HCT116 (cell line): ENCODE measurements at places on chromosomes 6 and 20. TPM values are rescaled to one million over a fixed set of nuclear protein-coding genes. Genes with fewer than 3 reads are reported as not detected.

DNA sequence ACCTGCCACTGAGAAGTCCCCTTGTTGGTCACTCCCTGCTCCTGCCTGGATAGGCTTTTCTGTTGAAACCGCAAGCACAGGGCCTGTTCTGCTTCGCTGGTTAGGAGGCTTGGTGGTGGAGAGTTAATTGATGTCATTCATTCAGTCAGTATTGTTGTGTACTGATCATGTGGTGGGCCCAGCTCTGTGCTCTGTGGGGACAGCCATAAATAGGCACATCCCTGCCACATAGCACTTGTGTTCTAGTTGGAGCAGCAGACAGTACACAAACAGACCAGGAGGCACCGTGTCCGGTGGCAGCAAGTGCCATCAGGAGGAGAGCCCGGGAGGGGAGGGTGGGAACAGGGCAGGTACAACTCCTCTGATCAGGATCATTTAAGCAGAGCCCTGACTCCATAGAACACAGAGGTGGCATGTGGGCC lies 155.2 kb upstream of the INSM1 start:
- DNase-seq = no peak
- H3K27ac ChIP-seq = no peak overlapping the region
- H3K27me3 ChIP-seq = peaks cover 13% of the 10 kb centered on the region

FAM210B gene
- total RNA-seq = 12.0 TPM

DNA sequence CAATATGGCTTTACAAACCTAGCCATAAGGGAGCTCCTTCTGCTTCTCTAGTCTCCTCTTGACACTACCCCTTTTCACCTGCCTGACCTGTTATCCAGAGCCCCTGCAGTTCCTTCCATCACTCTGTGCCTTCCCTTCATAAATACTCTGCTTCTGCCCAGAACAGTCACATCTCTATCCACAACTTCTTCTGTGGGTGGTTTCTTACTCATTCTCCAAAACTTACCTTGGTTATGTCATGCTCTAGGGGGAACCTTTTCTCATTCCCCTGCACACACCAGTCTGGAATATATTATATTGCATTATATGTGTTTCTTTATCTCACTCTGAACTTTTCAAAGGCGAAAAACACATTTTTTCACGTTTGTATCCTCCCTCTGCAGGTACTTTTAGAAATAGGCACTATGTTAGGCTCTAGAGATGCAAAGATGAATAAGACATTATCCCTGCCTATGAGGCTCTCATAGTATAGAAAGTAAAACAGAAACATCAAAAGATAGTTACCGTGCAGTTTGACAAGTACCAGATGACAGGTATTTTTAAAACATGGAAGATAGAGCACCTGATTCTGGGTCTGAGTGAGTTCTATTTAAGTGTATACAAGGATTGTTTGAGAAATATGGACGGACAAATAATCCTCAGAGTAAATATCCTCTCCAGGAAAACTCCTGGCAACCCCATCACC lies 51.5 kb downstream of the AIG1 start:
- H3K4me1 ChIP-seq = no peaks in the 10 kb centered on the region
- no peak overlapping the region for H3K27ac ChIP-seq
- DNase-seq = no peak
- H3K4me3 ChIP-seq = no peak overlapping the region
- no peaks in the 10 kb centered on the region for H3K27me3 ChIP-seq

GRCh38 chr6:55286824-55287223 lies 40.4 kb upstream of the GFRAL start:
- no peaks in the 10 kb centered on the region for H3K4me1 ChIP-seq
- no peak overlapping the region for H3K27ac ChIP-seq

MEP1A gene
- total RNA-seq = not detected

KIF16B gene
- total RNA-seq = 7.0 TPM

- H3K4me3 ChIP-seq = no peak overlapping the region
- H3K4me1 ChIP-seq = peaks cover 4% of the 10 kb centered on the region; the same call in 1 of the 2 replicates
- no peaks in the 10 kb centered on the region for H3K36me3 ChIP-seq
- DNase-seq = peak; percentile 60
These were observed 19.6 kb upstream of the FERMT1 start for GRCh38 chr20:6142348-6142993.

GRCh38 chr6:34563513-34563870 lies 7.4 kb upstream of the SPDEF start:
- no peaks in the 10 kb centered on the region for H3K4me1 ChIP-seq
- H3K27me3 ChIP-seq = no peaks in the 10 kb centered on the region
- no peaks in the 10 kb centered on the region for H3K36me3 ChIP-seq
- DNase-seq = no peak
- H3K27ac ChIP-seq = no peak overlapping the region
- H3K4me3 ChIP-seq = no peak overlapping the region

DNA sequence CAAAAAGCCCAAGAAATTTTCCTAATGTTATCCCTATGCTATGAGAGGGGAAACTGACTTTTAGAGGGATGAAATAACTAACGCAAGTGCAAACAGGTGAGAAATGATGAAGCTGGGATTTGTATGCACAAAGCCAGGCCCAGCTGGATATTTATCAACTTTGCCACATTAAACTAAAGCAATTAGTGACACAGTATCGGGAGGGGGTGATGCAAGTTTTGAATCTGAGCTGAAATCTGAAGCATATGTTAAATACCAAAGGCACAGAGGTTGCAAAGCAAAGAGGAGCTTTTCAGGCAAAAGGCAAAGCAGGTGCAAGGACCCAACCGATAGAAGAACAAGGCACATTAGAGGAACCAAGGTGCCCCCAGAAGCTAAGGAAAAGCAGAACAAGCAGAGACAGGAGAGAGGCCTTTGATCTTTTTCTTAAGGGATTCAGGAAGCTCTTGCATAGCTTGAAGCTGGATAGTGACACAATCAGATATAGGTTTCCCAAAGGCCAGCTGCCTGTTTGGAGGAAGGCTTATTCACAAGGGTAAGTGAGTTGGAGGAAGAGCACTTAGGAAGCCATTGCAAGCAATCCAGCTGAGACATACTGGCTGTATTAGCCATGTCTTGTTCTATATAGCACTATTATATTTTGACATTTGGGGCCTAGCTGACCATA lies 207.5 kb downstream of the HIVEP2 start:
- no peaks in the 10 kb centered on the region for H3K27me3 ChIP-seq
- H3K27ac ChIP-seq = no peak overlapping the region
- no peaks in the 10 kb centered on the region for H3K4me1 ChIP-seq
- H3K36me3 ChIP-seq = no peaks in the 10 kb centered on the region
- DNase-seq = peak; percentile 24

GRCh38 chr20:52291109-52291508 lies 99.5 kb upstream of the ZFP64 start:
- no peaks in the 10 kb centered on the region for H3K36me3 ChIP-seq
- no peak overlapping the region for H3K27ac ChIP-seq
- no peak overlapping the region for H3K4me3 ChIP-seq

ENPP5 gene
- 4.5 TPM for total RNA-seq

POU3F2 gene
- total RNA-seq = not detected

- no peak for DNase-seq
- no peaks in the 10 kb centered on the region for H3K36me3 ChIP-seq
- H3K4me3 ChIP-seq = no peak overlapping the region
- no peak overlapping the region for H3K27ac ChIP-seq
- H3K27me3 ChIP-seq = no peaks in the 10 kb centered on the region
- H3K4me1 ChIP-seq = no peaks in the 10 kb centered on the region
These were observed 38.5 kb upstream of the TXLNB start for GRCh38 chr6:139330306-139330705.

DNA sequence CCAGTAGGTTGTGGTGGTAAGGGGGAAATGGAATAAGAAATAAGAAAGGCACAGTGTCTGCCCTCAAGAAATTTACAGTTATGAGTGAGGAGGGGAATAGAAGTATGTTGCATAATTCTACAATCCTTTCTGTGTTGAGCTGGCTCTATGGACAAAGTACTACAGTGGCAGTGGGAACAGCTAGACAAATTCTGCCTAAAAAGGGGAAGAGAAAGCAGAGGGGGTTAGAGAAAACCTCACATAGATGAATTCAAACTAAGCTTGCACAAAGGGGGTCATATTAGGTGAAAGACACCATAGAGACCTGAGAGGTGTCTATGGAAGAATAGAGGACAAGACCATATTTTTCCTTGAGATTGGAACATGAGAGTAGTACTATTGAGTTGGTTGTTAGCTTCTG lies 146.9 kb upstream of the VGLL2 start:
- no peak overlapping the region for H3K27ac ChIP-seq
- no peak for DNase-seq
- H3K36me3 ChIP-seq = no peaks in the 10 kb centered on the region
- no peak overlapping the region for H3K4me3 ChIP-seq

PGC gene
- total RNA-seq = 1.2 TPM

SOBP gene
- 2.6 TPM for total RNA-seq

GRCh38 chr20:478010-478948 lies 15.9 kb upstream of the TBC1D20 start:
- no peak overlapping the region for H3K27ac ChIP-seq
- no peaks in the 10 kb centered on the region for H3K27me3 ChIP-seq
- no peak for DNase-seq
- H3K36me3 ChIP-seq = peaks cover 30% of the 10 kb centered on the region
- no peak overlapping the region for H3K4me3 ChIP-seq

- H3K4me1 ChIP-seq = peaks cover 12% of the 10 kb centered on the region; the same call in 1 of the 2 replicates
- peak overlapping the region; percentile 55 for H3K27ac ChIP-seq
- H3K27me3 ChIP-seq = no peaks in the 10 kb centered on the region
- peak overlapping the region; percentile 61 for H3K4me3 ChIP-seq
- peak; percentile 66 for DNase-seq
These were observed 32.1 kb upstream of the NR2E1 start for GRCh38 chr6:108133594-108134179.

DNA sequence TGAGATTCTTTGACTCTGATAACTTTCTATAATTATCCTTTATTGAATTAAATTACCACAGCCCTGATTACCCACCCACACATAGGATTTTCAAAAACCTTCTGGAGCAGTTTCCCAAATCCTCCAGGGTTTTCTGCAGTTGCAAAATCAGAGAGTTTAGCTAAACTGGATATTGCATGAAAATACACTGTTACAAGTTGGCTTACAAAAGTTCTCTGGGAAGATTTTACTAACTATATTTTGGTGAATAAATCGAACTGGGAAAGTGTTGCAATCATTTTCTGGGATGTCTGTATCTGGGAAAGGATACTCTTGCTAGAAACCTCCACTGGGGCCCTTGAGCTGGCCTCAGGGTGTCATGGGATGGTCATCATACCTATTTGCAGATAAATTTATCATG lies 97.6 kb upstream of the STMND1 start:
- no peaks in the 10 kb centered on the region for H3K4me1 ChIP-seq
- DNase-seq = no peak
- H3K4me3 ChIP-seq = no peak overlapping the region
- no peak overlapping the region for H3K27ac ChIP-seq
- H3K36me3 ChIP-seq = no peaks in the 10 kb centered on the region
- no peaks in the 10 kb centered on the region for H3K27me3 ChIP-seq

PXT1 gene
- 0.17 TPM for total RNA-seq

GRCh38 chr20:53980031-53980465 lies 90.3 kb downstream of the BCAS1 start:
- no peak overlapping the region for H3K27ac ChIP-seq
- H3K4me1 ChIP-seq = no peaks in the 10 kb centered on the region
- no peak overlapping the region for H3K4me3 ChIP-seq
- DNase-seq = no peak
- H3K27me3 ChIP-seq = peaks cover 2% of the 10 kb centered on the region; the same call in 1 of the 2 replicates
- H3K36me3 ChIP-seq = no peaks in the 10 kb centered on the region

GPX5 gene
- not detected for total RNA-seq

GTPBP2 gene
- total RNA-seq = 98.0 TPM

DNA sequence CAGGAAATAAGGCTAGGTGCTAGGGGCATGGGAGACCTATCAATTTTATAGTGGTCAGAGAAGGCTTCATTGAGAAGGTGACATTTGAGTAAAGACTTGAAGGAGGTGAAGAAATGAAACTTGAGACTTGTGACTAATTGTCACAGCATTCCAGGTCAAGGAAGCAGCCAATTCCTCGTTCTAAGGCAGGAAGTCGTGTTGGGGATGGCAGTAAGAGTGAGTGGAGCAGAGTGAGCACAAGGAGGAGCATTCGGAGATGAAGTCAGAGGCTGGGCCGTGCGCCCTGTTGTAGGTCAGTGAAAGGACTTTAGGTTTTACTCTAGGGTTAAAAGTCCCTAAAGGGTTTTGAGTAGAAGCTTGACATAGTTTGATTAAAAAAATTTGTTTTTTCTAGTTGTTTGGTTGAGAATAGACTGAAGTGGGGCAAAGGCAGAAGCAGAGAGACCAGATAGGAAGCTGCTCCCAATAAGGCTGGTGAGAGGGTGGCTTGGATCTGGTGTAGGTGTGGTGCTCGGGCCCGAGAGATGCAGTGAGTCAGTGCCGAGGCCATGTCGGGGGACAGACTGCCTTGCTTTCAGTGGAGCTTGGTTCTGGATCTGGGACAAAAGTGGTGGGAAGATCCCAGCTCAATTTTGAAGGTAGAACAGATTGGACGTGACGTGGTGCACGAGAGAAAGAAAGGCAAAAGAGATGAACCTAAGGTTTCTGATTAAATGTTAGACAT lies 2.6 kb upstream of the RSPH3 start:
- peak overlapping the region; percentile 85 for H3K27ac ChIP-seq
- H3K27me3 ChIP-seq = no peaks in the 10 kb centered on the region
- H3K4me1 ChIP-seq = peaks cover 41% of the 10 kb centered on the region
- peak; percentile 85 for DNase-seq
- peak overlapping the region; percentile 40 for H3K4me3 ChIP-seq

- no peaks in the 10 kb centered on the region for H3K36me3 ChIP-seq
- DNase-seq = no peak
- peaks cover 12% of the 10 kb centered on the region for H3K4me1 ChIP-seq
- no peak overlapping the region for H3K27ac ChIP-seq
These were observed 107.1 kb upstream of the BACH2 start for GRCh38 chr6:90403489-90404381.

XKR7 gene
- total RNA-seq = not detected
